Activated CD8-positive, alpha-beta T cell treated with anti-CD3 and anti-CD28 coated beads for 36 hours (primary cell): ENCODE measurements at places on chromosomes 13 and 19. TPM values are rescaled to one million over a fixed set of nuclear protein-coding genes. Genes with fewer than 3 reads are reported as not detected.

DNA sequence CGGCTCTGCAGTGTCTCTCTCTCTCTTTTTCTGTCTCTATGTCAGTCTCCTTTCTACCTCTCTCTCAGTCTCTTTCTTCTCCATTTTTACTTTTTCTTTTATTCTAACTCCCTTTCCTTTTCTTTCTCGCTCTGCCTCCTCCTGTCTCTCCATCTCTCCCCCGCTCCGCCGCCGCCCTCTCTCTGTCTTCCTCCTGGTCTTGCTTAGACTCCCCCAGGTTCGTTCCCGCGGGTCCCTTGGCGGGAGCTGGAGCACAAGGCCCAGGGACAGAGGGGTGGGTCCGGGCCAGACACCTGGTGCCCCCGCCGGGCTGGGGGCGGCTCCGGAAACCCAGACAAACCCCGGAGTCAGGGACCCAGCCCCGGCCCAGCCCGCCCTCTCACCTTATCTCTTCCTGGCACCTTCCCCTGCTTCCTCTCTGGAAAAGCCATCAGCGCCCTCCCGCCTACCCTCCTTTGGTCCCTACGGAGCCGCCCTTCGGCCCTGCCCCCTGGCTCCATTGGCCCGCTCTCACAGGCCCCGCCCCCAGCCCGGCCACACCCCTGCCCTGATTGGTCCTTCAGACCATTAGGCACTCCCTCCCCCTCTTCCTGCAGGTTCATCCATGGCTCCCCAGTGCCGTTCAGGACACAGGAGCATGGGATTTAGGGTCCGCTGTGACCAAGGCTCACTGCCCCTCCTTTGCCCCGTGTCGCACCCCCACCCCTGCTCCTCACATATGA, 15.4 kb upstream of the NOP53 start:
- no peaks in the 10 kb centered on the region for H3K36me3 ChIP-seq
- H3K4me3 ChIP-seq = peak overlapping the region; percentile 67
- peaks cover 20% of the 10 kb centered on the region for H3K4me1 ChIP-seq
- peak; percentile 72 for DNase-seq

DNA sequence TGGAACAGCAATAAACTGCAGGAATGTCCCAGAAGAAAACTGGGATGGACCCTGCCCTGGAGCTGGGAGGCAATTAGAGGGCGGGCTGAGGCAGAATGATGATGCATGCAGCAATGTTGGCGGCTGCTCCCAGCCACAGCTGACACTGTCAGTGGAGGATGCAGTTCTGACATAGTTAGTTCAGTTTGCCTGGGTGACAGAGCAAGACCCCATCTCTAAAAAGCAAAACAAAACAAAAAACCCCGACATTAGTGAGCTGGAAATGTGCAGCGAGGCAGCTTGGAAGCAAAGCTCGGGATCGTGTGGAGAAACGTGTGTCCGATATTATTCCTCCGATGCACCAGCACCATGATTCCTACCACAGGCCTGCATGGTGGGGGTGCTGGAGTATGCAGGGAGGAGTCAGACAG, 110.1 kb upstream of the UQCRFS1 start:
- no peaks in the 10 kb centered on the region for H3K4me1 ChIP-seq
- DNase-seq = no peak
- no peaks in the 10 kb centered on the region for H3K36me3 ChIP-seq

TOMM40 gene
- total RNA-seq = 138 TPM

DNA sequence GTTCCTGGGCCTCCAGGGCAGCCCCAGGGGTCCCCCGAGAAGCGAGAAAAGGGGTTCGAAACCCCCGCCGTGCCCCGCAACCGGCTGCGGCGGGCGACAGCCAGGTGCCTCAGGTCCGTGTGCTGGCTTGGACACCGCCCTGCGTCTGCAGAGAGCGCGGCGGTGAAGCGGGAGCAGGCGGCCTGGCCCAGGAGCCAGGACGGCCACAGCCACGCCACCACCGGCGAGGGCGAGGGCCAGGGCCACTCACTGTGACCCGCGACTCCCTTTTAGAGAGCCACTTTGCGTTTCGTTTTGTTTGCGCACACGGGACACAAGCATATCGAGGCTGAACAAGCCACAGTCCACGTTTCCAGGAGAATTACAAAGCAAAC, 110.4 kb downstream of the CRYL1 start:
- DNase-seq = no peak
- H3K27me3 ChIP-seq = peaks cover 1% of the 10 kb centered on the region
- H3K27ac ChIP-seq = no peak overlapping the region
- peaks cover 47% of the 10 kb centered on the region for H3K4me1 ChIP-seq
- no peak overlapping the region for H3K4me3 ChIP-seq

- peaks cover 2% of the 10 kb centered on the region for H3K36me3 ChIP-seq
- no peak overlapping the region for H3K4me3 ChIP-seq
- H3K27me3 ChIP-seq = peaks cover 69% of the 10 kb centered on the region
- DNase-seq = no peak
- no peak overlapping the region for H3K27ac ChIP-seq
Measured at GRCh38 chr19:53907193-53907581, 1.9 kb upstream of the CACNG7 start.

GRCh38 chr19:9792206-9793070, 23.9 kb upstream of the ZNF846 start:
- peaks cover 6% of the 10 kb centered on the region for H3K36me3 ChIP-seq
- peak overlapping the region; percentile 84 for H3K4me3 ChIP-seq
- H3K4me1 ChIP-seq = peaks cover 28% of the 10 kb centered on the region
- peak overlapping the region; percentile 93 for H3K27ac ChIP-seq

DNA sequence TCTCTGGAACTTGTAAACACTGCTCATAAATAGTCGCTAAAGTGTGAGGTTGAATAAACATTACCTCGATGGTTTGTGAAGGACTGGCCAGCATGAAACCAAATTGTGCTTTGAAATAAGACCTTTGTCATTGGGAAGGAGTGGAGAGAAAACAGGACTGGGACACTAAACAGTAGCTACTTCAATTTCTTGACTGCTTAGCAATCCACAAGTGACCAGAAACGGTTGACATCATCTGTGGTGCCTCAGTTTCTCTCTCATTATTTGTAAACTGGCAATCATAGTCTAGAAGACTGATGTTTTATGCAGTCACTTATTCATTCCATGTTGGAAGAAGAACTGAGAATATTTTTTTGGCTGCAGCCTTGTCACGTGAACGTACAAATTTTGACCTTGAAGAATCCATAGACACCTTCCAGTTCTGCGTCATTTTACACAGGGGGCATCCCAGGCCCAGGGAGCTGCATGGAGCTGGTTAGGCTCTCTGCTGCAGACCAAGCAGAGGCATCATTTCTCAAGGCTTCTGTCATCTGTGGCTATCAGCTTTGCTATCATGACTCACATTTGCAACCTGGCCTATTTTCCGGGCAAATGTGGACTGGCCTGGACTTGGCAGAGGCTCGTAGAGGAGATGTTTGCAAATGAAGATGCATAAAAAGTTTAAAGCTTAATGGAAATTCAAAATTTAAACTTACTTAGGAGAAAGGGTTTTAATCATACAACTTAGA, 391.8 kb downstream of the FGF9 start:
- H3K36me3 ChIP-seq = peaks cover 19% of the 10 kb centered on the region
- peaks cover 64% of the 10 kb centered on the region for H3K4me1 ChIP-seq
- peak; percentile 22 for DNase-seq
- H3K27ac ChIP-seq = peak overlapping the region; percentile 94
- H3K4me3 ChIP-seq = peak overlapping the region; percentile 56
- no peaks in the 10 kb centered on the region for H3K27me3 ChIP-seq
